Cardiac muscle cell (in vitro differentiated cells and primary cell): ENCODE measurements at places on chromosomes 6 and 20. TPM values are rescaled to one million over a fixed set of nuclear protein-coding genes. Genes with fewer than 3 reads are reported as not detected.

Gene SCRT2
- total RNA-seq = not detected in 2 replicates

Gene TEAD3
- total RNA-seq = 65.2 and 98.6 TPM in 2 replicates

Gene ARG1
- total RNA-seq = not detected in 2 replicates

Gene GRM4
- 0.25 and 0.42 TPM in 2 replicates for total RNA-seq

Gene BAG2
- total RNA-seq = 6.6 and 7.1 TPM in 2 replicates

Gene MRPS10
- total RNA-seq = 15.8 and 20.6 TPM in 2 replicates

Gene LPA
- total RNA-seq = 0.15 TPM in 1 of 2 replicates, not detected in the other

Gene PCMT1
- total RNA-seq = 137 and 197 TPM in 2 replicates

Gene TNNC2
- total RNA-seq = 27.9 and 36.0 TPM in 2 replicates

Gene SLC26A8
- total RNA-seq = not detected in 2 replicates

Gene FUT9
- not detected in 2 replicates for total RNA-seq

Gene CST4
- not detected in 2 replicates for total RNA-seq

Gene CDH22
- not detected in 2 replicates for total RNA-seq

Gene PSMB9
- 2.0 and 4.5 TPM in 2 replicates for total RNA-seq

Gene SIRPG
- total RNA-seq = not detected in 2 replicates

Gene SMIM26
- total RNA-seq = 152 and 213 TPM in 2 replicates

Gene KATNA1
- total RNA-seq = 11.5 and 16.1 TPM in 2 replicates

Gene ENPP5
- total RNA-seq = 2.6 and 3.7 TPM in 2 replicates

Gene SAPCD1
- total RNA-seq = 3.9 and 11.6 TPM in 2 replicates

Gene PXDC1
- total RNA-seq = 11.8 and 16.1 TPM in 2 replicates

Gene MATN4
- total RNA-seq = not detected in 2 replicates

Gene PRND
- 0.07 and 0.39 TPM in 2 replicates for total RNA-seq

Gene RNF39
- total RNA-seq = not detected in 2 replicates

Gene PRSS16
- total RNA-seq = 4.4 and 9.9 TPM in 2 replicates

Gene ULBP2
- total RNA-seq = not detected in 2 replicates

Gene PKIB
- 51.0 and 69.1 TPM in 2 replicates for total RNA-seq

Gene SLC22A16
- total RNA-seq = not detected in 2 replicates

Gene MLN
- not detected in 2 replicates for total RNA-seq

Gene ZBTB46
- 43.1 and 53.4 TPM in 2 replicates for total RNA-seq

Gene MTFR2
- 1.3 and 4.9 TPM in 2 replicates for total RNA-seq

Gene RAB23
- 9.1 and 11.9 TPM in 2 replicates for total RNA-seq

Gene MYCT1
- total RNA-seq = 0.21 TPM in 1 of 2 replicates, not detected in the other

Gene CBLN4
- not detected in 2 replicates for total RNA-seq

Gene PLTP
- 71.7 and 90.9 TPM in 2 replicates for total RNA-seq

Gene EYS
- total RNA-seq = under 0.01 and 0.04 TPM in 2 replicates

Gene TRIM27
- total RNA-seq = 90.0 and 105 TPM in 2 replicates

Gene DOK5
- total RNA-seq = 1.0 and 1.4 TPM in 2 replicates

Gene GPR63
- total RNA-seq = 0.67 and 1.7 TPM in 2 replicates

Gene DCBLD1
- 5.6 and 16.5 TPM in 2 replicates for total RNA-seq

Gene PSORS1C1
- not detected in 2 replicates for total RNA-seq
